ENCODE measurements at places on chromosomes 1 and 21.

- peak; percentile 84 for DNase-seq
Observed at GRCh38 chr1:72366466-72366865, 84.1 kb upstream of the NEGR1 start.

DNA sequence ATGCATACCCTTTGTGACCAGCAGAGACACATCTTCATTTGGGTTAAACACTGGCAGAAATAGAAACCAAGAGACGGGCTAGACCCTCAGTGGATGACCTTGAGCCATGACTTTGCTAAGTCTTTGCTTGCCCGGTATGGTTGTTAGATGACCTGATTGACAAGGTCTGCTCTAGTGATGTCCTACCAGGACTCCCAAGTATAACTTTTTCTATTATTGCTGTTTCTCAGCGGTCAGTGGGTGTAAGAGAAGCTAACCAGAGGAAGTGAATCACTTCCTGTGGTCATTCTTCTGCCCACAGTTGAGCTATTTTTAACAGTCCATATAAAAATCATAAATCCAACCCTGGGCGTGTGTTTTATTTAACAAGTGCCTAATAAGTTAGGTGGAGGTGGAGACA lies 126.2 kb upstream of the ETS2 start:
- DNase-seq, result peak; percentile 46

- peak; percentile 48 for DNase-seq
Observed at GRCh38 chr1:1778663-1779319, 521 bp upstream of the NADK start.

DNA sequence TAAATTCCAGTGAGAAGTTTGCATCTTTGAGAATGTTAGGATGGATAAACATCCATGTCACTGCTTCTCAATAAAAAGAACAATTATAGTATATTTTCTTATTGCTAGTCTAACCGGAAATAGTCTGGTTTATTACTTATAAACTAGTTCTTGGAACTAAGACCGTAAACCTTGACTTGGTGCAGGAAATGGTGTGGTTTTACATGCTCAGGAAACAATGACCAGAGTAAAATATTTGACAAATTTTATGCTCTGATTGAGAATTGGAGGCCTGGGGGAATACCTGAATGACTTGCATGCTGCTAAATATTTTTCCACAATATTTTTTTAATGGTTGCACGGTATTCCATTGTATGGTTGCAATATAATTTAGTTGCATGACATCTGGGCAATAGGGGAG lies 76.3 kb downstream of the XCL2 start:
- DNase-seq, result no peak

DNA sequence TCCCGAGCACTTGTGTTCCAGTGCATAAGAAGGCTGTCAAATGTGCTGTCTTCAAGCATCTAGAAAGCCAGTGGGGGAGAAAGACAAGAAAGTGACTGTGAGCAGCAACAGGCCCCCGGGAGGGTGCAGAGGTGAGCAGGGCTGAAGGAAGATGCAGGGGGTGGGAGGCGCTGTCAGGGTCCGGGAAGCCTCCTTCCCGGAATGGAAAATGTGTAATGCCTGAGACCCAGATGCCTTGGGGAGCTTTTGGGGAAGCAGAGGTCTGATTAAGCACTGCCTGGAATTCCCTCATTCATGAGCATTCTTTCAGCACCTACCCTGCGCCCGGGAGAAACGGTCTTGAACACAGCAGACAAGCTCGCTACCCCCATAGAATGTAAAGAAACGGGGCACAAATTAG lies 1.3 kb downstream of the NPHP4 start:
- no peak for DNase-seq

GRCh38 chr1:220879509-220880361 lies 492 bp downstream of the HLX start:
- DNase-seq, result peak; percentile 83

DNA sequence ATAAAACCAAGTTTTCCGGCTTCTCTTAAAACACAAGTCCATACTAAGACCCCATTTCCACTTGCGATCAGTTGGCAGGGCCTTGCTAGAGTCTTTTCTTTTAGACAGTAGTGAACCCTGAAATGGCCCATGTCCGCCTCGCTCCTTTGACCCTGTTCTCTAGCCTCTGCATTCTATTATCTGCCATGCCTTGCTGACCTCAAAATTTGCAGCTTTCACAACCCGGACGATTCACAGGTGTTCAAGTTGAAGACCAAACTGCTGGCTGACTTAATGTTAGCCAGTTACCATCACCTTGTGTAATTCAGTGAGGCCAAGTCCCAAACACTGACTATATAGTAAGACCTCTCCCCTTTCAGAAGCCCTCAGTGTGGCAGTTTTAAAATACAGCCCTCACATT lies 174.2 kb downstream of the PCP4 start:
- DNase-seq, result no peak

GRCh38 chr1:183942933-183943693 lies 94.4 kb downstream of the COLGALT2 start:
- peak; percentile 97 for DNase-seq

DNA sequence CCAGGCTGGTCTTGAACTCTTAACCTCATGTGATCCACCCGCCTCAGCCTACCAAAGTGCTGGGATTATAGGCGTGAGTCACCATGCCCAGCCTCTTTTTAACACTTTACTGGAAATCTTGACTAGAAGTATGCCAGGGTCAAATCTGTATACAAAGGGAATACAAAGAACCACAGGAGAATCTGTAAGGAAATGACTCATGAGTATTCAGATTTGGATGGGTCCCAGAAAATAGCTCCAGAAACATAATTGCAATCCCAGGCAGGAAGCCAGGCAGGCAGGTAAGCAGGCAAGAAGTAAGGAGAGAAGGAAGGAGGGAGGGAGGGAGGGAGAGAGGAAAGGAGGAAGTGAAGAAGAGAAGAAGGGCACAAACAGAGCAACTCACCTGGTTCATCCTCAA lies 22.8 kb upstream of the TIAM1 start:
- DNase-seq, result peak; percentile 36

- no peak for DNase-seq
Observed at GRCh38 chr1:109527846-109528695, 11.6 kb upstream of the GPR61 start.

GRCh38 chr1:110956586-110956985 lies 7.1 kb downstream of the LRIF1 start:
- no peak for DNase-seq

GRCh38 chr1:116152950-116153691 lies 41.9 kb downstream of the MAB21L3 start:
- no peak for DNase-seq

DNA sequence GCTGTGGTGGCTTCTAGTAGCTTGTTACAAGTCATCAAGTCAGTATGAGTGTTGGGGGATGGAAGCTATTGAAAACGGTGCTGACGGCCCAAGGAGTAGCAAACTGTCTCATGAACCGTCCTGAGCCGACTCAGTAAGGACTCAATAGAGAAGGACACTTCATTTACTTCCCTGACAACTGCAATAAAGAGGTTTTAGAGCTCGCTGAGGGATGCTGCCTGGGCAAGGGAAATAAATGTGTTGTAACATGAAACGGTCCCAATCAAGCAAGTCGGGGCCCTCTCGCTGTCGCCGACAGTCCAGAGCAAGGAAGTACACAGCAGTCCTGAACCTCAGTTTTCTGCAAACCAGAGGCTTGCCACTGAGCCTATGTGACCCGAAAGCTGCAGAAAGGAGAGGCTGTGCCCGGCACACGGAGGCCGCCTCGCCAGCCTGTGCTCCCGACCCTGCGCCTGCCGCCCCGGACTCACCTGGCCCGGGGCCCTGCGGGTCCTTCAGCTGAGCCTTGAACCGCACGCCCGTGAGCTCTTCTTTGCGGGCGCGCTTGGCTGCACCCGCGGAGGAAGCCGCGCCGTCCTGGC lies 423 bp downstream of the URB1 start:
- peak; percentile 24 for DNase-seq

- DNase-seq, result peak; percentile 71
Observed at GRCh38 chr21:38434913-38435533, 63.3 kb downstream of the ERG start.

GRCh38 chr1:12097321-12097720 lies 34.2 kb downstream of the TNFRSF8 start:
- peak; percentile 51 for DNase-seq

GRCh38 chr1:92494485-92495141 lies 7.9 kb upstream of the GFI1 start:
- no peak for DNase-seq
